Cardiac fibroblast (primary cell): ENCODE measurements at places on chromosomes 1 and 21.

DNA sequence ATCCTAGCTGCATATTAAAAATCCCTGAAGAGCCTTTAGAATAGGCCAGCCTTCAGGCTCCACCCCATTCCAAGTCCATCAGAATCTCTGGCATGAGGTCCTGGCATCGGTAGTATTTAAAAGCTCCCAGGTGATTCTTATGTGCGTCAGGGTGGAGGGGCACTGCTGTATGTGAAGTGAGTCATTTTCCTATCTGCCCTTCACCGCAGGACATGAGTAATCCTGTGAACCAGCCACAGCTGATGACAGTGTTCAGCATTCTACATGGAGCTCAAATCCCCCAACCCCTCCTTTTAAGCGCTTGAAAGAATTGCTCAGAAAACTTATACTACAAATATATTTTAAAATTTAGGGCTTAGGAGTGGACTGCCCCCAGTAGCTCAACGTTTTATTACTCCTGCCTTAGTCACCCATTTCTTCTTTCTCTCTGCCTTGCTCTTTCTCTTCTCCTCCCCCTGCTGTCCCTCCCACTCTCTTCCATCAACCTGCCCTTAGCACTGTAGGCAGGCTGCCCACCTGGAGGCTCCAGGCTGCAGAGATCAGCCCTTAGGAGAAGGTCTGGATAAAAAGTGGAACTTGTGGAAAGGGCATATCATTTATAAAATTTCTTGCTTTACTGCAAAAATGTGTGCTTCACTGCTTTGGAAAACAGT lies 73.8 kb upstream of the ZNF281 start:
- DNase-seq, result peak; percentile 93

DNA sequence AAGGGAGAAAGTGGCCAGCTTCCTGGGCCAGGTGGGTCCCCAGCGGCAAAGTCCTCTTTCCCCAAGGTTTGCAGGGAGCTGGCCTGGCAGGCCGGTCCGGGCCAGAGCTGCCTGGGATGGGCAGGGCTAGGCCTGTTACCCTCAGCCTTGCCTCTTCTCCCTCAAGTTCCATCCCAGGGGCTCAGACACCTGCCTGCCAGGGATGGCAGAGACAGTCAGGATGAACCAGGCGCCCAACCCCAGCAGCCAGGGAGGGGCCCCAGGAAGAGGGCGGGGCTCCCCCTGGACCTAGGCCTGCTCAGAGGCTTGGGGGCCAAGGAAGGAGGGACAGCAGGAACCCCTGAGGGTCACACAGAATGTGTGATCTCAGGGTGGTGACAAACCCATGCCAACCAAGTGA lies 120.6 kb downstream of the CASZ1 start:
- no peak for DNase-seq

DNA sequence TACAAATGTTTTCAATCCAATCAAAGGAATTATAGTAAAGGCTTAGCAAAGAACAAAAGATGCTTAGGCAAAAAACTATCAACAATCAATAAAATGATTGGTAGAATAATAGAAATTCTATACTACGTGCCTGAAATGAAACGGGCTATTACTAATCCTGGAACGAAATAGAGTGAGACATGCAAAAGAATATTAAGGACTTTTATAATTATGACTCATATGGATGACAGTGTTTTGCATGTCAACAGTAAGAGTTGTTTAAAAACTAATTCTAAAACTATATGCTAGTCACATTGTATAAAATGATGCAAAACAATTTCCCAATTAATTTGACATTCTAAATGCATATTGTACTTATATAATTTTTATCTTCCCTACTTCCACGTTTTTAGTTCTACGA lies 35.6 kb downstream of the LRRIQ3 start:
- DNase-seq, result no peak

GRCh38 chr1:171160639-171161354 lies 24.3 kb upstream of the FMO2 start:
- peak; percentile 42 for DNase-seq

GRCh38 chr1:87684713-87685205 lies 356.1 kb downstream of the LMO4 start:
- peak; percentile 65 for DNase-seq

DNA sequence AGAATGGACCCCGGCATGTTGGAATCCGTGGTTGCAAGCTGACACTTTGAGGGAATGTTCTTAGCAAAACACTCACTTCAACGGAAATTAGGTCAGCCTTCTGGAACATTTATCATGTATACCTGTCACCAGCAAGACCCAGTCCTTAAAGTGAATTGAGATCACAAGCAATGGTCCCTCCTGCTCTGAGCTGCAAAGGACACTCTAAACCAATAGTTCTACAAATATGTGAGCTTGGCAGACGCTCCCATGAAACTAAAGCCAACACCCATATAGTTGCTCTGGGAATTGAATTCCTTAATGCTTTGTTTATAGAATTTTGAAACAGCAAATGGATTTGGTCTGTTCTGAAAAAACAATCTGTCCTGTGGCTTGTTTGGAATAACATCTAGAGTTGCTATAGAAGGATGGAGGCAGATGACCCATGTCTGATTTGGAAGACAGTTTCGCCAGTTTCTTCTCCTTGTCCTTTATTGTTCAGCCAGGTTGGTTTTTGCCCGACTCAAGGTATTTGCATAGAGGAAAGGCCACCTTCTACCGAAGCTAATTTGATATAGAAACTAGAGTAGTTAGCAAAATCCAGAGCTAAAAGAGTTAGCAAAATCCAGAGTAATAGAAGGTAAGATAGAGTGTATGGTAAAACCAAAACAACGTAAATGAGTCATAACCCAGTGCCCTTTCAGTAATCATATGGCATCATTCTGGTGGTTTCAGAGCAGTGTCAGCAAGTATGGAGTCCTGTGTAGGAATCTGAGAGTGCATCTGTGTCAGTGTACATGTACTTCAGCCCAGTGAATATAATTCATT lies 236.2 kb downstream of the NFIA start:
- DNase-seq, result peak; percentile 92

- DNase-seq, result no peak
Measured at GRCh38 chr21:43884861-43885417, 19.9 kb downstream of the AGPAT3 start.

- no peak for DNase-seq
Measured at GRCh38 chr1:185397183-185397582, 80.1 kb upstream of the IVNS1ABP start.

DNA sequence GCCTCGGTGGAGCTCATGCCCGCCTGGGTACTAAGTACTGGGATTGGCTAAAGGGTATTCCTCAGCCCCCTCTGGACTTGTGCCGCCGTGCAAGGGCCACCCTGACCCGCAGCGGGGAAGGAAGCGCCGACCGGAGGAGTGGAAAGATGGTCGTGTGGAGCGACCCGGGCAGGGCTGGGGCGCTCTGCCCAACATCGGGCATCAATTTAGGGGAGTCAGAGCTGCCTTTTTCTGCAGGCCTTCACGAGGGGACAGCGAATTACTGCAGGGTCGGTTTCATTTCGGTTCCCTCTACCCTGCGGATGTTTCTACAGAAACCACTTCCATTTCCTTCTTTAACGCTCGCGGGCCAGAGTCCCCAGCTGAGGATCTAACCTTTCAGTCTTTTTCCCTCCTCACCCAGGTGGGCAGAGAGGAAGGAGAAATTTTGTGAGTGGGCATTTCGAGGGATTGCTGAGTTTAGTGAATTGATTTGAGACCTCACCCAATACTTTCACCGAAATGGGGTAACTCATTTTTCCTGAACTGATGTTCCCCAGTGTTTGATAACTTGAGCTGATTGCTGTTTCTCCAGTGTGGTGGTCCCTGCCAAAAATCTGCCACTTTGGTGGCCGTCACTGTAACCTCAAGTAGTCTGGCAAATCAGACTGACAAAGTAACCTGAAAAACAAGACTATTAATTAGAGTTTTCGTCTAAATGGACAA lies 1.1 kb downstream of the TOR1AIP1 start:
- no peak for DNase-seq

DNA sequence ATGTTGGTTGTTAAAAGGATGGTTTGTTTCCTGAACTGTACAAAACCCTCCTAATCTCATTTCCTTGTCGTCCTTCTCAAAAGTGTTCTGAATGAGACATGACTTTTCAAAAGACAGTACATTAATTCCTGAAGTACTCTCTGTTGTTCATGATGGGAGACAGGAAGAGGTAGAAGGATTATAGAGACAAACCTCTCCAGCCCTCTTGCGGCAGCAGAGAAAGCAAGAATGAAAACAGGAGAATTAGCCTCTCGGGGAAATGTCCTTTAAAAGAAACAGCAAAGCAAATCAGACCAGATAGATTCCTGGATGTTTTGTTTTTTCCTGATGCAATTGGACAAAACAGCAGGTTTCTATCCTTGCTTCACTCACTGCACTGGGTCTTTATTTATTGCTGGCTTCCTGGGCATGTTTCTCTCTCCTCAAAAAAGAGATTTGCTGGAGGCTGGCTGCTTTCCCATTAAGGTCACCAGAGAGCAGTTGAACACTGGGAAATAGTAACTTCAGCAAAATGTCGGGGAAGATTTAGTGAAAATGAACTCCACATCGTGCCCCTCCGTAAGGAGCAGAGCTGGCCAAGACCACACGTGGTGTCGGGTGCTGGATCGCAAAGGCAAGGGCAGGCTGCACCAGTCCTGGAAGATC lies 145.8 kb upstream of the SYT6 start:
- no peak for DNase-seq

DNA sequence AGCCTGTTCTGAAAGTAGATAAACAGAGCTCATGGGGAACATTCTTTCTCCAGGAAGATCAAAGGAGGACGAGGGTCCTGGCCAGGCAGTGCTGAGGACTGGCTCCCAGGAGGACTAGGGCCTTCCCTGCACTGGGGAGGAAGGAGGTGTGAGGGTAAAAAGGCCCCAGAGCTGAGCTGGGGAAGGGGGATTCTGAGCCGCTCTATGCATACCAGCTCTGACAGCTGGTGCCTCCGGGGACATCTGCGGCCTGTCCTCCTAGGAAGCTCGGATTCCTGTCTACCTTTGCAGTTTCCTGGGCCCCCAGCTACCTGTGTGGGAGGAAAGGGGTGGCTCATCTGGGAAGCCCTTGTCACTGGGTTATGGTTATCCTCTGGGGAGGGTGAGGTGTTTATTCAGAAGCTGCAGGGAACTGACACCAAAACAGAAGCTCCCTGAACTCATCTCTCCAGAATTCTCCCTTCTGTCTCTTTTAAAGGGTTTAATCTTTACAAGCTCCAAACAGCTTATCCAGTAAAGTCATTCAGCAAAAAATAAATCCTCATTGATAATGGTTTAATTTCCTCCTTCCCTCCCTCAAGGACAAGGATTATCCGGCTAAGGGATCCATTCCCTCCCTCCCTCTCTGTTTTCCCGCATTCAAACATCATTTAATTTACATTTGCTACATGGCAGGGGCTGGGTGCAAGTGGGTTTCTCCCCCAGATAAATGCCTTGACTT lies 31.0 kb downstream of the NENF start:
- no peak for DNase-seq
